Renal cortical epithelial cell (primary cell): ENCODE measurements at places on chromosomes 1 and 21. TPM values are rescaled to one million over a fixed set of nuclear protein-coding genes. Genes with fewer than 3 reads are reported as not detected.

The CD53 gene
- not detected in 2 replicates for total RNA-seq

The LCE2C gene
- total RNA-seq, result not detected in 2 replicates

The HPCAL4 gene
- total RNA-seq, result 0.17 and 4.4 TPM in 2 replicates

The RIMKLA gene
- 0.87 and 1.0 TPM in 2 replicates for total RNA-seq

The TTC39A gene
- 24.5 and 79.0 TPM in 2 replicates for total RNA-seq

The GBP2 gene
- 28.8 and 82.1 TPM in 2 replicates for total RNA-seq

The YRDC gene
- 12.2 and 31.3 TPM in 2 replicates for total RNA-seq

The TRIM46 gene
- total RNA-seq, result 2.6 and 5.9 TPM in 2 replicates

The ZMYND12 gene
- total RNA-seq, result 0.87 and 1.3 TPM in 2 replicates

The TDRD10 gene
- 0.10 TPM in 1 of 2 replicates, not detected in the other for total RNA-seq

The BMP8B gene
- 1.3 and 2.3 TPM in 2 replicates for total RNA-seq

The VWA5B1 gene
- 0.05 TPM in 1 of 2 replicates, not detected in the other for total RNA-seq

The SERPINC1 gene
- total RNA-seq, result 0.35 TPM in 1 of 2 replicates, not detected in the other

The STIL gene
- total RNA-seq, result 4.9 and 10.8 TPM in 2 replicates

The CYP4A22 gene
- total RNA-seq, result not detected in 2 replicates

The PLXNA2 gene
- total RNA-seq, result 5.7 and 5.8 TPM in 2 replicates

The OR14K1 gene
- not detected in 2 replicates for total RNA-seq

The APCS gene
- total RNA-seq, result not detected in 2 replicates

The FAM110D gene
- total RNA-seq, result not detected in 2 replicates

The FNBP1L gene
- total RNA-seq, result 61.0 and 122 TPM in 2 replicates

The GNAT2 gene
- total RNA-seq, result 0.10 TPM in 1 of 2 replicates, not detected in the other

The UBASH3A gene
- not detected in 2 replicates for total RNA-seq

The UMODL1 gene
- not detected in 2 replicates for total RNA-seq

The KTI12 gene
- total RNA-seq, result 14.1 and 15.4 TPM in 2 replicates

The CDA gene
- 4.6 and 13.0 TPM in 2 replicates for total RNA-seq

The SFN gene
- 21.6 and 97.9 TPM in 2 replicates for total RNA-seq

The TNFRSF9 gene
- 4.1 and 7.8 TPM in 2 replicates for total RNA-seq

The CR1 gene
- under 0.01 TPM in 1 of 2 replicates, not detected in the other for total RNA-seq

The JAM2 gene
- 0.05 and 0.17 TPM in 2 replicates for total RNA-seq

The PDE4B gene
- 0.70 and 1.0 TPM in 2 replicates for total RNA-seq

The KCNJ15 gene
- 172 and 319 TPM in 2 replicates for total RNA-seq

The EVA1B gene
- total RNA-seq, result 56.6 and 104 TPM in 2 replicates

The PLEKHN1 gene
- total RNA-seq, result 2.4 and 2.6 TPM in 2 replicates

The AHDC1 gene
- total RNA-seq, result 2.6 and 15.4 TPM in 2 replicates

The TRIM67 gene
- total RNA-seq, result 0.10 TPM in 1 of 2 replicates, not detected in the other

The HCN3 gene
- 1.0 and 1.7 TPM in 2 replicates for total RNA-seq

The FLG gene
- 1.7 and 10.9 TPM in 2 replicates for total RNA-seq

The ADGRL4 gene
- total RNA-seq, result 10.9 and 30.7 TPM in 2 replicates

The CASQ1 gene
- not detected in 2 replicates for total RNA-seq

The FCRL5 gene
- total RNA-seq, result not detected in 2 replicates

The HPDL gene
- 0.30 and 0.52 TPM in 2 replicates for total RNA-seq

The PTPN22 gene
- 2.1 and 4.6 TPM in 2 replicates for total RNA-seq

The SMYD2 gene
- 64.8 and 135 TPM in 2 replicates for total RNA-seq

The LRRC39 gene
- total RNA-seq, result 0.20 TPM in 1 of 2 replicates, not detected in the other

The FAAH gene
- total RNA-seq, result 10.8 and 16.1 TPM in 2 replicates

The BACH1 gene
- total RNA-seq, result 47.2 and 52.4 TPM in 2 replicates

The SPRR2A gene
- total RNA-seq, result not detected in 2 replicates

The PFKFB2 gene
- 10.7 and 15.8 TPM in 2 replicates for total RNA-seq

The TLCD4 gene
- total RNA-seq, result 9.5 and 16.7 TPM in 2 replicates

The CYP4A11 gene
- not detected in 2 replicates for total RNA-seq
